Stimulated activated CD4-positive, alpha-beta T cell treated with anti-CD3 and anti-CD28 coated beads, Interleukin-1b, Interleukin-23, amount 100 ng/mL, for 48 hours (primary cell): ENCODE measurements at places on chromosomes 11 and 22.
A peak's percentile ranks its signal among the peaks of the same experiment; 100 is the strongest.

GRCh38 chr22:36480941-36481392, 473 bp downstream of the TXN2 start:
- no peak for DNase-seq

GRCh38 chr22:25624476-25624875, 60.0 kb downstream of the GRK3 start:
- DNase-seq, result no peak

DNA sequence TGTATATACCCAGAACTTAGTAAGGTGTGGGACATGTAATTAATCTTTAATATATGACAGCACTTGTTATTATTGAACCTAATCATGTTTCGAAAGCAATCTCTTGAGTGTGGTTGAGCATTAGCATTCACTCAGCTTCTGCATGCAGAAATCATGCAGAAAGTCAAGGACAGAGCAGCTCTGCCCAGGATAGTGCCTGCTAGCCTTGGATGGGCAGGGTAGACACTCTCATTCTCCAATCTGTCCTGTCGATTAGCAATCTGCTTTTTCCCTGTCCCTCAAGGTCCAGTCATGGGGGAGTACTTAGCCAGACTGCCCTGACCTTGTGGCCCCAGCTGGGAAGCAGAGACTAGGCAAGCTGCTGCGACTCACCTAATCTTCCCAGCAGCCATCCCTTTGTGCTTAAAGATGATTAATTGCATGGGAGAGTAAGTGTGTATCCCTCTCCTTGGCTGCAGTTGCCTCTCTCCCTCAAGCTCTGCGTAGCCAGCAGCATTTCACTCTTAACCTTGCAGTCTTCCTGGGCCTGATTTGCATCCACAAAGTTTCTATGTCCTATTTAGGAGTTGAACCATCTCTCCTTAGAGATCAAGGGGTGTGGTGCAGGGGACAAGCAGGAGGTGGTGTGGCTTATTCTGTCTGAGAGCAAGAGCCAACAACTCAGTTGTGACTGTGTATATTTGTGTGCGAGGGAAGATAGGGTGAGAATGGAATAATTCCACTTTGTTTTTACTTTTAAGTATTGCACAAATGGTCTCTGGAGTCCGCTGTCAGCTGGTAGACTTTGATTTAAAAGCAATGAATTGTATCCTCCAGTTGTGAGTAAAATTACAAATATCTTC, 101.4 kb downstream of the FDX1 start:
- no peak for DNase-seq

DNA sequence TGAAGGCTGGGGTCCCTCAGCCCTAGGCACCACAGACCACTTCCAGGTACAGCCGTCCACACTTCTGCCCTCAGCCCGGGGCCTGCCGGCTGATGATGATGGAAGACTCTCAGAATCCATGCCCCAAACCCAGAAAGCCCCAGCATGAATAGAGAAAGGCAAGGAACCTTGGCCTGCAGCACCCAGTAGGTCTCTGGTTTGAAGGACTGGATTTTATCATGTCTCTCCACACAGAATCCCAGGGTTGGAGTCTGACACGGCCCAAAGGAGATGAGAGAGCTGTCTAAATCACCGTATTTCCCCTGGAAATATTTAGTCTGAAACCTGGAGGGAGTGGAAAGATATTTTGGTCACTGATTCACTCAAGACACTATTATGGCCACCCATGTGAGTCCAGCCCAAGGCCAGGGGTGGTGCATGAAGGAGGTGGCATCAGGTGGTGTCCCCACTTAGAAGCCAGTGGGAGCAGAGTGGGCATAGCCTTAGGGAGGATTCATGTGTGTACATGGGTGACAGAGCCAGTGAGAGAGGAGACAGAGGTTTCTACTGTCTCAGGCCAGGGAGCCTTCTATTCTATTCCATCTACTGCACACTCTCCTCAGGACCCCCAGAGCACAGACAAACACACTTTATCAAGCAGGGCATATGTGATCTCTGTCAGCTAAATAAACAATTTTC, 14.0 kb downstream of the TOP3B start:
- no peak for DNase-seq

DNA sequence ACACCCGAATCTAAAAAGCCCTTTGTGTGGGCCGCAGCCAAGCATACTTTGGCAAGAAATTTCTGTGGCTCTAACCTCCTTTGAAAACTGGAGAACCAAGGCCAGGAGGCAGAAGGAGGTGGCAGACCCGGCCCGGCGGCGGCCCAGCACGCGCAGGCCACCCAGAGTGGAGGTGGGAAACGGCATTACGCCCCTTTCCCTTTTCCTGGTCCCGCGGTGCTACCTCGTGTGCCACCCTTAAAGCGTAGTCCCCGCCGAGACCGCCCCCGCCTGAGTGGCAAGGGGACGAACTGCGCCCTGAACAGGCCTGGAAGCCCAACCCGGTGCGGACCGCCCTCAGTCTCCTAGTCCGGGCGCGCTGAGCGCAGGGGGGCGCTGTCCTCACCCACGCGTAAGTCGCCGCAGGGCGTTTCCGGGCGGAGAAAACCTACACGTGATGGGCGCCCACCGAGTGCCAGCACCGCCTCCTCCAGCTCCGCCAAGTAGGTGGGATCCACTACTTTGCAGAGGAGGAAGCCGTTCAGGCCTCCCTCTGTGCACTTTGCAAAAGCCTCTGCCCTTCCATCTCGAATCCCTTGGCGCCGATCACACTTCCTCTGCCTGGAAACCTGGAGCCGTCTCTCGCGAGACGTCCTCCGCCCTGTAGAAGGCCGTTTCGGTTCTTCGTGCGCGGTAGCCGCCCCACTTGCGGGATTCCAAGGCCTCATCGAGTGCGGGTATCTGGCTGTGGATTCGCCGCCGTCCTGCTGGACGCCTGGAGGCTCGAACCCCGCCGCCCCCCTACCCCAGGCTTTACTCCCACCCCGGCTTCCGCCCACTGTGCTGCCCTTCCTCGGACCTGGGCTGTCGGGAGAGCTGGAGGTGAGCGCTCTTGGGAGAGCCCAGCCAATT, at the start of gene ACCS:
ACCS (plus strand) TSS at position 430 of the 891 bp plus-strand sequence. CDS start 1,358 bp downstream, outside the sequence.
- peak; percentile 87 for DNase-seq

GRCh38 chr11:62421996-62422395, 3.2 kb downstream of the SCGB1A1 start:
- no peak for DNase-seq

DNA sequence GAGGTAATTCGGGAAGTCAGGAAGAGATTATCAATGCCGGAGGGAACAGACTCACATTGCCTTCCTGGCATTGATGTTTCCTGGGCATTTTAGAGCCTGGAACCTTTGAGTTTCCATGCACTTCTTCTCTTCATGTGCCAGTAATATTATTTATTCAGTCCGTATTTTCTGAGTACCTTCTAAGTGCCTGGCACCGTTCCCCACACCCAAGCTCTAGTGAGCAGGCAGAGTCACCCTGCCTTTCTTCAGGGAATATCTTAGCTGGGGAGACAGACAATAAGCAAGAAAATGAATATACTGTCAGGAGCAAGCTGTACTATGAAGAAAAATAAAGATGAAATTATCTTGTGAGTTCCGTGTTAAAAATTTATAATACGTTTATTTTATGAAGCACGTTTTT, 136.2 kb upstream of the SEZ6L start:
- DNase-seq, result no peak

GRCh38 chr11:35909511-35910265, 34.2 kb upstream of the LDLRAD3 start:
- no peak for DNase-seq

DNA sequence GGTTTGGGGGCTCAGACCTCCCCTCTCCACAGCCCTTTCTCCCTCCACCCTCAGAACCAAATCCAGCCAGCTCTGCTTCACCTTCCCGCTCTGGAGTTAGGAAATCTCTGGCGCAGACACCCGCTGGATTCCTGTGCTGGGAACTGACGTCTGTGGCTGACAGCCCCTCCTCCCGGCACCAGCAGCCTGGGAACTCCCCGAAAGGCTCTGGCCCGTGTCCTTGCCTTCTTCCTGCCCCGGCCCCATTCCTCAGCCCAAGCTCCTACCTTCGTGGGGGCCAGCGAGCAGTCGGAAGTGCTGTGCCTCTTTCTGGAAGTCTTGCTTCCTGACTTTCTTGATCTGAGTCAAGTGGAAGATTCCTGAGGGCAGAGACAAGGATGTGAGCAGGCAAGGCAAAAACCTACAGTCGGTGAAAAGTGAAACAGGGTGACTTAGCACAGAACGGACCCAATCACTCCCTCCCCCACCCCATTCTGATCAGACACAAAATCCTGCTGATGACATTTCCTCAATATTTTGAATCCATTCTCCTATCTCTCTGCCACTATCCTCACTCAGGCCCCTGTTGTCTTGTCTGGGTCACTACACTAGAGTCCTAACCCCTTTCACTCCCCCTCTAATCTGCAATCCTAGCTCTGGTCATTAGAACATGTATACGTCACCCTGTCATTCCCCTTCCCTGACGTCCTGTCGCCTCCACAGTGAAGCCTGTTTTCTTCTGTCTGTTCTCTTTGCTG, 34.1 kb downstream of the CHRDL2 start:
- no peak for DNase-seq

DNA sequence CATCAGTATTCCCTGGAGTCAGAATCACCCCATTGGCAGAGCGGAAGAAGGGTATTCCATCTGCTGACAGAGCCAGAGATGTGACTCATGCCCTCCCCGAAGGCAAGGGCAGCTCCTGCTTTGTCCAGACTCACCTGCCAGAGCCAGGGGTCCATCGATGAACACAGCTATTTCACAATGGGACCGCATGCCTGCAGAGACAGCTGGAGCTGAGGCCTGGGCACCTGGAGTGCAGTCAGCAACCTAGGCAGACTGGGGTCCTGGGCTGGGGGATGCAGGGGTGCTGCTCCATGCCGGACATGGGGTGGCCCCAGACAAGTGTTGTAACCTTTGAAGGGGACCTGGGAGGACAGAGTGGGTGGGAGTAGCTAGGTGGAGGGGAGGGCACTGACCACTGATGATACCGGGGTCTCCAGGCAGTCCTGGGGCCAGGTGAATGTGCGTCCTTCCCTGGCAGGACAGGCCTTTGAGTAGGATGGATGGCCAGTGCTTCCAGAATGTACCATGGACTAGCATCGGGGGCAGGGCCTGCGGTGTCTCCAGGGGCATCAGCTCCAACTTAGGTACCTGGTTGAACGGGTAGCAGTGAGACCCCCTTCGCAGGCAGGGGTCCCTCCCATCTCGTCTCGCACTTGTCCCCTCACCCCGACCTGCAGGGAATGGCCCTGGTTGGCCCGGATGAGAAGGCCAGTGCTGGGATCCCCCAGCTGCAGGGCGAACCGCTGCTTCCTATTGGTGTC, 1.7 kb downstream of the TRPT1 start:
- no peak for DNase-seq

GRCh38 chr11:86949995-86950660, 5.1 kb downstream of the FZD4 start:
- DNase-seq, result no peak

- no peak for DNase-seq
Observed at GRCh38 chr22:27809700-27810608, 8.4 kb upstream of the MN1 start.

DNA sequence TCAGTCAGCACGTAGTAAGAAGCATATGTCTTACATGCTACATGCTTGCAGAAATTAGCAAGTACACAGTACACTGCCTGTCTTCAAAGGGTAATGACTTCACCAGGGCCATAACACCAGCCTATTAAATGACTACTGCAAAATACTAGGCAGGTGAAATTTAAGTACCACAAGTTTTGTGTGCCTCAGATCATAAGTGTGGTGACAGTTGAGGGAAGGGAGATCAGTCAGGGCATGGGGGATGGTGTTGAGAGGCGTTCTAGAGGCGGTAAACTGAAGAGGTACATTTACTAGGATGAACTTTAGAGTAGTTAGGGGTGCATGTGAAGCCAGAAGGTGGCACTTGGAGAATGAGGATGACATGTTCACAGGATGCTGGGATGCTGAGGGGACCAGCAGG, 22.0 kb downstream of the AMOTL1 start:
- DNase-seq, result no peak

DNA sequence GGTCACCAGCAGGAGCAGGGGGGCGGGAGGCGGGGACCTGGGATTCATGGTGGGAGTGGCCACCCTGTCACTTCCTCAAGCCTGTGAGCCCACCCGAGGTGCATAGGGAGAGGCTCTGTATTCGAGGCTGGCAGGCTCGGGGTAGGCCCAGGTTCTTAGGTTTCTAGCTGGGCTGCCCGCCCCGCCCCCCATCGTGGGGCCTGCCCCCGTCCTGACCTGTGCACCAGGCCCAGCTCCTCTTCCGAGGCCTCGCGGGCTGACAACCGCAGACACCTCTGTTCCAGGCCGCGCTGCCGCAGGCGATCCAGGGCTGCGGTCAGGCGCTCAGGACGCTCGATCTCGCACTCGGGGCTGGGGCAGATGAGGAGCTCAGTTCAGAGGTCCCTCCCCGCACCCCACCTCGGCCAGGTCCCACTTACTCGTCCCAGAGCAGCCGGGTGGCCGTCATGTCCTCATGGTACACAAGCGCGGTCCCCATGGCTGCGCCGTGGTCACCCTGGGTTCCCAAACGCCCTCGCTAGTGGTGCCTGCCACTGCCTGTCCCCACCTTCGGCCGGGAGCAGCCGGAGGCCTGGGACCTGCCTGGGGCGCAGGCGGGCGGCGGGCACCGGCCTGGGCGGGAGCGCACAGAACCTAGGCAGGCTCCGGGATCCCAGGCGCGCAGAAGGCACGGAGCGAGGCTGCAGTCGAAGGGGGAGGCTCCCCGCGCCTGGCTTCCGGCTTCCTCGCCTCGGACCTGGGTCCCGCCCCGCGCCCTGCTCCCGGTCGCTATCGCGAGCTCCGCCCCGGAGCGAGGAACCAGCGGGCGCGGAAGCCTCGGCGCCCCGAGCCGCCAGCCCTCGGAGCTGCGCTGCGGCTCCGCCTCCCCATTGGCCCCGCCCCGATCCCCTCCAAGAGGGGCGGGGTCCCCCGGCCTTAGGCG, at the start of gene HDAC10:
HDAC10 (minus strand) TSS at position 711 of the 922 bp plus-strand sequence; CDS start at position 478, 233 bp downstream.
- peak; percentile 85 for DNase-seq

- no peak for DNase-seq
Observed at GRCh38 chr11:47395223-47396048, 13.0 kb upstream of the SLC39A13 start.

DNA sequence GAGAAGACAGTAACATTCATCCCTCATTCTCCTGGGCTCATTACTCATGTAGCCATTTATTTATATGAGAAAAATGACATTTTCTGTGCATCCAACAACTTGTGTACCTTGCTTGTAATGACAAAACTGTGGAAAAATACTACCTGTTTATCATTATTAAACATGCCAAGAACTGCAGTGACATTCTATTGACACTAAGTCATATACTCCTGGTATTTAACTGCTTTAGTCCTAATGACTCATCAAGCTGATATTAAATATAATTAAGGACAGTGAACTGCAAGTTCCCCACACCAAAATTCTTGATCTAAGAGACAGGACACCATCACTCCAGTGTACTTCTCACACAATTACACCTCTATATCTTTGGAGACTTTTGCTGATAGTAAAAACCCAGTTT, 1328.7 kb upstream of the RAG2 start:
- no peak for DNase-seq

GRCh38 chr22:36036167-36036624, 7.6 kb upstream of the RBFOX2 start:
- DNase-seq, result no peak

- DNase-seq, result no peak
Observed at GRCh38 chr11:105713106-105713505, 103.2 kb downstream of the GRIA4 start.
